Mesenchymal stem cell (in vitro differentiated cells and primary cell): ENCODE measurements at places on chromosomes 4 and X.
A peak's percentile ranks its signal among the peaks of the same experiment; 100 is the strongest.

DNA sequence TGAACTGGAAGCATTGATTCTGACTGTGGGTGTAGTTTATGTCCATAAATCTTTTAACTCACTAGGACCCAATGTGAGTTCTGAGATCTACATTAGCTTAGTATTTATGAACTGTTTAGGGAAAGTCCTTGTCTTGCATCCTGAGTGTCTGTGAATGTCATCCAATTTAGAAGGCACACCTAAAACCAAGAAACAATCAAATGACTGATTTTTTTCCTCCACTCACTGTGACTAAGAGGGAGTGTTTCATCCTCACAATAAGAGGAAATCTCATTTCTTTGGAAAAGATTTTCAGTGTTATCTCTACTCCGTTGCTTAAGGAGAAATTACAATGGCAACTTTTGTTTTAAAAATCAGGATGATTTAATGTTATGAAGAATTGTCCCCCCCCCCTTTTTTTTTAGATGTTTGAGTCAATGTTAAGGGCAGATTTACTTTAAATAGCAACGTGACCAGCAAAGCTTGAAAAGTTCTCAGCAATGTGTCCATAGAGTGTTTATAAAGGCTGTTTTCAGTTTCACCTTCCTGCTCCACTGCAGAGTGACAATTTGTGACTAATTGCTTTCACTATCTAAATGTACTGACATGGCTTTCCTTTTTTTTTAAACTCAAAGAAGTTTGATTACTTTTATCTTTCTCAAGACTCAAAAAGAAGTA is 173.0 kb downstream of the SPCS3 start:
- H3K27me3 ChIP-seq = no peaks in the 10 kb centered on the region
- H3K27ac ChIP-seq = no peak overlapping the region
- no peaks in the 10 kb centered on the region for H3K36me3 ChIP-seq
- DNase-seq = peak; percentile 52
- no peaks in the 10 kb centered on the region for H3K4me1 ChIP-seq

- no peaks in the 10 kb centered on the region for H3K4me1 ChIP-seq
- H3K27me3 ChIP-seq = no peaks in the 10 kb centered on the region
- no peak overlapping the region for H3K27ac ChIP-seq
- no peak for DNase-seq
- H3K36me3 ChIP-seq = no peaks in the 10 kb centered on the region
Measured at GRCh38 chrX:148854306-148854705, 353.9 kb downstream of the AFF2 start.

DNA sequence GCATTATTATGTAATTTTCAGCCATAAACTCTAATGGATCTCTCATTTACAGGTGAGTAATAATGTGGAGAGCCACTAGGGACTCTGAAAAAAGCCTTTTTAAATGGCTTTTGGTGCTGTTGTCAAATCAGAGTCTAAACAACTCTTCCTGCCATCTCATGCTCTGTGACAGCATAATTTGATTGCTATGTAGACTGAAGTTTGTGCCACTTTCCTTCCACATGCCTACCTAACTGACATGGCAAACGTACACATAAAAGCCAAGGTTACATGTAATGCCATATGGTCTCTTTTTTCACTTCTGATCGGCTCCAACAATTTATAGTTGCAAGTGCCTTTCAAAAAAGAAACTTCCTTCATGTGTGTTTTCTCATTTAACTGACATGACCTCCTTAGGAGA is 94.3 kb downstream of the SH2D1A start:
- H3K4me3 ChIP-seq = no peak overlapping the region
- H3K4me1 ChIP-seq = no peaks in the 10 kb centered on the region
- H3K36me3 ChIP-seq = no peaks in the 10 kb centered on the region

GRCh38 chrX:101206471-101206870 is 13.1 kb upstream of the DRP2 start:
- H3K4me3 ChIP-seq = no peak overlapping the region
- H3K36me3 ChIP-seq = no peaks in the 10 kb centered on the region
- DNase-seq = peak; percentile 58
- peaks cover 13% of the 10 kb centered on the region for H3K27me3 ChIP-seq
- H3K4me1 ChIP-seq = no peaks in the 10 kb centered on the region
- no peak overlapping the region for H3K27ac ChIP-seq

DNA sequence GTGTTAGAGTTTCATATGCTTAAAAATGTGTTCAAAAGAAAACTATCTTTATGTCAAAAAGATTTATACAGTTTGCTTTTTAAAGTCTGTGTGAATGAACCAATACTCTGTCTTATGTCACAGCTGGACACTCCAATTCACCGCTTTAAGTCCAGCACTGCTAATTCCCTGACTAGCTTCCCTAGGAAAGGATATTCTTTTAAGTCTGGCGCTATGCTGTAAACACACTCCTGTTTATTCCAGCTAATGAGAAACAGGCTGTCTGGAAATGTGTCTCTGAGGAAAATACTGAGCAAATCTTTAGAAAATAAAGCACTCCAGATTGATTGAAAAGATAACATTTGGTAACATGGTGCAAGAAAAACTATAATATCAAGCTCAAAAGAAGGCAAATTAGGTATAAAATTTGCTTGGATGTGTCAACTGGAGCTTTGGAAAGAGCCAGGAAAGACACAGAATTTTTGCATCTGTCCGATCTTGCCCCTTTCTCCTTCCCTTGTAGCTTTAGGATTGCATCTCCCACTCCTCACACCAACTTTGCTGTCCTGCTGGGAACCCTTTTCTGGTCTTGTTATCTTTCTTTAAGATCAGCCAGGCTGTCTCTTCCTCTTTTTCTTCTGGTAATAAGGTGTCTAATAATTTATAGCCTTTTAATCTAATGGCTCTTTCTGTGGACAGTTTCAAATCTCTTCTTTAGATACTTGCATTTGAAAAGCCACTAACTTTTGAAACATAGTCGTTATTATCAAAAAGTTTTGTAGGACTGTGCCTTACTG is 40.9 kb upstream of the VEGFC start:
- peak; percentile 34 for DNase-seq
- H3K27ac ChIP-seq = no peak overlapping the region
- no peaks in the 10 kb centered on the region for H3K36me3 ChIP-seq
- no peak overlapping the region for H3K4me3 ChIP-seq
- H3K27me3 ChIP-seq = no peaks in the 10 kb centered on the region
- H3K4me1 ChIP-seq = peaks cover 1% of the 10 kb centered on the region
